ENCODE measurements at places on chromosomes 2 and 18.

GRCh38 chr2:160068906-160069305 is 6.5 kb upstream of the PLA2R1 start:
- no peak for DNase-seq

DNA sequence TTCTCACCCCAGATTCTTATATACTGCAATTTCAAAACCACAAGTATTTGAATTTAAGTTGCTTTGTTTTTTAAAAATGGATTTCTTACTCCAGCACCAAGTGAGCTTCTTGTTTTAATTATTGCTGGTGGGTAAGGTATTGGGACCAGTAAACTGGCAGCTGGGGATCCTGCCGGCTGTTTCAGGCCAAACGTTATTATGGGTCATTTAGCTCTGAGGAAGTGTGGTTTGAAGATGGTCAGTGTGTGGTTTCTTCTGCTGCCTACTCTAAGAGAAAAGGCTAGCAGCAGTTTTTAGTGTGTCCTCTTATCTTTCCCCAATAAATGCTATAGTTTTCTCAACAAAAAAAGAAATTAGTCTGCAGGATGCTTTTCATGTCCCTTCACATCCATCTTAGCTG is 30.6 kb downstream of the CFAP221 start:
- DNase-seq: no peak

DNA sequence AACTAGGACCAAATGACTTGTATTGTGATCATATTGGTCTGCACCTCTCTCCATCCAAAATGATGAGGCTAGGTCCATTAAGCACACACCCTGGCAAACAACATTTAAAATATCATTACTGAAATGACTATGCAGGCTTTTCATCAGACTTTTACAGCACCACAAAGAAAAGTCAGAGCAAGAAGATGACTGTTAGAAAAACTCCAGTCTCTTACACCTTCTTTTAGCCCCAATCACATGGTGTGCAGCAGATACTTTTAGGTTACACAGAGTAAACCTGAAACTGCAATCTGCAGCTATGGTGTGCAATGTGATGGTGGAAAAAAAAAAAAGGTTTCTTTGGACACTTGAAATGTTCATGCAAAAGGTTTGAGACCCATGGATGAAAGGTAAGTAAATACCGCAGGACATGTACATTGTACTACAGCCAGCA is 5.4 kb upstream of the POLI start:
- DNase-seq: no peak

DNA sequence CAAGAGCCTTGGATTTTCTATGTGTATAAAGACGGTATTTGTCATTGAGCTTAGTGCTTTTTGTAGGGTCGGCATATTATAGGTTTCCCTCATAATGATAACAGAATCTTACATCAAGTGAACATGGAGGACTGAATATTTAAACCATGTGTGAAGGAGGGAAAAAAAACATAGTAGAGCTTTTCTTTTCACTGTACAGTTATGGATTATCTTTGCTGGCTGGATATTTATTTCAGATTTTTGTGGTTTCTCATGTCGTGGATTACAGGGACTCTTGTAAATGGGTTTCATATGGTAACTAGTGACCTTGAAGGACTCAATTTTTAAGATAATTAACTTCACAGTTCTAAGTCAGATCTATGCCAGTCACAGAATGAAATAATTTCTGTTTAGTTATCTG is 330.2 kb upstream of the NRP2 start:
- no peak for DNase-seq

DNA sequence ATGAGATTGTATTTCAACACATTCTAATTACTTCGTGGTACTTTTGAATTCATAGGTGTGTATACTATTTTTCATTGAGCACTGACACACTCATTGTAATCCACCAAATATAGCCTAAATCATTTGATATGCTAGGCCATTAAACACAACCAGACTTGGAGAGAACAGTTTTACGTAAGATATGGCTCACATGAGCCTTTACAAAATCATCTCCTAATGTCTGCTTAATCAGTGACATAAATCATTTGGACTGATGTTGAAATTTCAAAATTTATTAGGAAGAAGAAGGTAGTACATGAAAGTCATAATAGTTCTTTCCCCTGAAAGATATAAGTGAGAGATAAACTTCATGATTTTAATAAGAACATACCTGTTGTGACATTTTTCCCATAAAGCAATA is 550.2 kb upstream of the LINC00305 start:
- DNase-seq: no peak

GRCh38 chr2:121576263-121576662 is 45.6 kb downstream of the RNU4ATAC start:
- DNase-seq: no peak

- no peak for DNase-seq
Measured at GRCh38 chr18:498931-499775, 1.3 kb downstream of the COLEC12 start.

DNA sequence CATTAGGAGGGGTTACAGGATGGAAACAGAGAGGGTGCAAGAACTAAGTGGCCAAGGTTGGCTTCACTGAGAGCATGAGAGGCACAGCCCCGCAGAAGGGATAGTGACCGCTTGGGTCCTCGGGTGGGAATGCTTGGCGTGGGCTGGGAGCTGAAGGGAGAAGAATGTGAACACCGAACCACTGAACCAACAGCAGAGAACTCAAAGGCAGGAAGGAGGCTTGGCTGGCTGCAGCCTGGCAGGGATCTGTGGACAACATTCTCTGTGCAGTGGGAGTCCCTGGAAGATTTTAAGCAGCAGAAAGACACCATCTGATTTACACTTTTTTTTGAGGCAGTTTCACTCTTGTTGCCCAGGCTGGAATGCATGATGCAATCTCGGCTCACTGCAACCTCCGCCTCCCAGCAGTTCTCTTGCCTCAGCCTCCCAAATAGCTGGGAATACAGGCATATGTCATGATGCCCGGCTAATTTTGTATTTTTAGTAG is 33.9 kb downstream of the SOWAHC start:
- no peak for DNase-seq

GRCh38 chr2:10906926-10907625 is 4.7 kb upstream of the KCNF1 start:
- no peak for DNase-seq

- DNase-seq: no peak
Measured at GRCh38 chr2:65602603-65603235, 170.3 kb upstream of the SPRED2 start.

- no peak for DNase-seq
Measured at GRCh38 chr2:200301953-200302858, 4.3 kb upstream of the SPATS2L start.

DNA sequence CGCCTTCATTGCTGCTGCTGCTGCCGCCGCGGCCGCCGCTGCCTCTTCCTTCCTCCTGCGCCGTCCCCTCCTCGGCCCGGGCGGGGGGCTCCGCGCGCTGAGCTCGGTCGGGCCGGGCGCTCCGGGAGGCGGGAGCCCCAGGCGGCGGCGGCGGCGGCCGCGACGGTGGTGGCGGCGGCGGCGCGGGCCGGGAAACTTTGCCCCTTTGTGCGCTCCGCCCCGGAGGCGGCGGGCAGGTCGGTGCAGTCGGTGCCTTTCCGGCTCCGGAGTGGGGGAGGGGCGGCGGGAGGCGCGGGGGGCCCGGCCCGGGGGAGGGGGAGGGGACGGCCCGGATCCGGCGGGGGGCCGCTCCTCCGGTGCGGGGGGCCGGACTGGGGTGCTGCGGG is 205 bp downstream of the TET3 start:
- DNase-seq: peak; percentile 47

GRCh38 chr2:122514451-122514996 is 759.1 kb downstream of the TSN start:
- DNase-seq: no peak

GRCh38 chr2:81528852-81529480 is 1224.4 kb upstream of the LRRTM1 start:
- DNase-seq: no peak

DNA sequence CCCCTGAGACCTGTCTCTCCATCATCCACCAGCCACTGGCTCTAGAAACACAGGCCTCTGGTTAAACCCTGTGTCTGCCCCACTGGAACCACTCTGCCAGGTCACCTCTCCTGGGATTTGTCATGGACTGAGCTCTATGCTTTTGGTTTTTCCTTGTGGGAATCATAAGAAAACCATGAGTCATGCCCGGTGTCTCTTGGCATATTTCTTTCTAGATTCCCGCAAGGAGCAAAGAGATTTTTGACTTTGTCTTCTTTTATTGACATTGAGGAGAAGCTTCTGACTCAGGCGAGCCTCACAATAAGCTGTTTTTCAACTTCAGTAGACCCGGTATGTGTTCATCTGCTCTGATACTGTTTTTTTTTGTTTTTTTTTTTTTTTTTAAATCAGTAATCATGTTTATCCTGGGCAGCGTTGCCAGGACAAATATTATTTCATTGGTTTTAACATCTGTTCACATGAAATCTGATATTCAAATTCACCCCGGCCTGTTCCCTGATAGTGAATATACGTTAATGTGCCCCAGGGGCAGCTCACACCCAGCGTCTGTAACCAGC is 207.1 kb downstream of the ACKR3 start:
- no peak for DNase-seq

GRCh38 chr2:182717416-182717815 is 1.4 kb downstream of the DNAJC10 start:
- no peak for DNase-seq

DNA sequence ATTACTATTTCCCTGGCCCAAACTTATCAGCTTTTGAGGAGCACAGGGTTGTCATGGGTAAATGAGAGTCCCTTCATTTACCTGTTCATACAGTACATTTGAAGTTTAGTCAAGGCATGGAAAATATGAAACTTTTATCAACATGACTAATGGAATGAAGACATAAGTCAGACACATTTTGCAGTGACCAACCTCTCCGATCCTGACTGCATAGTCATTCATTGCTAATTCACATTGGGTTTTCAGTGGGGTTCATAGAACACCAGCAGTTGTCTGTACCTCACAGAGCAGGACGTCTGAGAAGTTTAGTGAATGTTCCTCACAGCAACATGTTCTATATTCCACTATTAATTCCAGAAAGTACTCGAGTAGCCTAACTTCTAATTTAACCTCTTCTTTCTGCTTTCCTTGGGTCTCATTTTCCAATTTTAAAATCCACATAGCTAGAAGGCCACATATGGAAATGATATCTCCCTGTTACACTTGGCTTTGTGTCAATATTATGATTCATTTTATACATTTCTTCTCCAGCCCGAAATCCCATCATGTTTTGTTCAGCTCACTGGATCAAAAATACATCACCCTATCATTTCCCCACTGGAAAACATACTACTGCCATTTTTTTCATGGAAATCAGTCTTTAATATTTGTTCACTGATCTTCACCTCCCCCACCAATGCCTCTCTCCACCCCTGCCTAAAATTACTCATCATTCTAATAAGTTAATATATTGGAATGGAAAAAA is 65.9 kb downstream of the CDH20 start:
- DNase-seq: no peak

DNA sequence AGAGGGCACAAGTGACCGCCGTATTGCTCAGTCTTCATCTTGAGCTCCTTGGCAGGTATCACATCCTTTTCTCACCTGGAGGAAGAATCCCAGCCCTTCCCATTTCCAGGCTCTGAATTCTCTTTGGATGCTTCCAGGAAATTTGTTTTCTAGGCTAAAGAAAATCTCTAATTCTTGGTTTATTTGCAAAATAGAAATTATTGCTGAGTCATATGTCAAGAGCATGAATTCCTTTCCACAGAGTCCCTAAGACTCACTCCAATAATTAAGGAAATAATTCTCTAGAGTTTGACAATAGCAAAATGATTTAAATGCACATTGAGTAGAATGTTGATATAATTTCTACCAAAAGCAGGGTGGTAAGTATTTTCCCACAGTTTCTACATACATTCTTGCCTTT is 16.3 kb upstream of the CCDC68 start:
- DNase-seq: no peak

GRCh38 chr2:147182260-147182659 is 662.6 kb upstream of the ACVR2A start:
- DNase-seq: no peak

- no peak for DNase-seq
Measured at GRCh38 chr2:11305338-11305737, 39.1 kb downstream of the ROCK2 start.

DNA sequence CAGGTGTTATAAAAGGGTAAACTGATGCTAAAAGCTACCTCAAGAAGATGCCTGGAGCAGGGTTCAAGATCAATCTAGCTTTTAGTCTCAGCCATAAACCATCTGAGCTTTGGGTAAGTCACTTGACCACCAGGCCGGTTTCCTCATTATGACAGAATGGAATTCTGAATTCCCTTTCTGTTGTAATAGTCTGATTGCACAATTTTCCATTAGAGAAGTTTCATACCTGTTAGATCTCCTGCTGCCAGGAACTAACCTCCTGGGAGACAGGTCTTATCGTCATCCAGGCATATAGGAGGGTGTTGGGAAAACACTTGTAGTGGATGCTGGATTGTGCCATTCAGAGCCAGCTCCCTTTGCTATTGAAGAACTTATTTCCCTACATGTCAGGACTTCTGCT is 272.5 kb downstream of the TDRD15 start:
- no peak for DNase-seq

GRCh38 chr2:37867166-37867565 is 57.9 kb upstream of the RMDN2 start:
- no peak for DNase-seq

DNA sequence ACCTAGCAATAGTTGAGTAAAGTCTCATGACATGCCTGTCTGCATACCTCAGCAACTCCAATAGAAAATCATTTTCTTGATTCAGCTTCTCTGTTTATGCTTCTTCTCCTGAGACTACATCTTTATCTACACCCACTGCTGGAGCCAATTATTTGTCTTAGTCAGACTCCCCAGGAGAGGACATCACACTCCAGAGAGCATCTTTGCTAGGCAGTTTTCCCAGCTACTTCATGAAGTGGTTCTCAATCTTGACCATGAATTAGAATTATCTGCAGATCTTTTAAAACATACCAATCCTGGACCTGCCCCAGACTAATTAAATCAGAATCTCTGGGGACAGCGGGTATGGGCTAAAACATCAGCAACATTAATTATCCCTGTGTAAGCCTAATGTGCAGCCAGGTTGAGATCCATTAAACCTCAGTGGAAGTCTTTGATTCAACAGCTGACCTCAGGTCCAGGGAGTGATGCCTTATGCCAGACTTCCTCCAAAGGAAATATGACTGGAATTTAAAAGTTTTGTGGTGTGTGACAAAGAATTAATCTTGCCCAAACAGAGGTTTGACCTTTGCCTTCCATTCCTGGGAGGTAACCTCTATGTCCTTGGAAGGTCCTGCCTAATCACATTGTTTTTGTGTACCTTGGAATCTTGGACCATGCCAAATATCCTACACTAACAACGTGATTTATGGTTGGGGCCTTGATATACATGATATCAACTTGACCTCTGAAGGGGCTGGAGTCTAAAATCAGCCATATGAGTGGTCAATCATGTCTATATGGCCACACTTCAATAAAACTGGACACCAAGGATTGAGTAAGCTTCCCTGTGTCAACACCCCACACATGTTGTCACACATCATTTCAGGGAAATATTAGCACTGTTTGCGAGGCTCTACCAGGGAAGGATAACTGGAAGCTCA is 99.3 kb upstream of the DNAJC10 start:
- DNase-seq: peak; percentile 7

DNA sequence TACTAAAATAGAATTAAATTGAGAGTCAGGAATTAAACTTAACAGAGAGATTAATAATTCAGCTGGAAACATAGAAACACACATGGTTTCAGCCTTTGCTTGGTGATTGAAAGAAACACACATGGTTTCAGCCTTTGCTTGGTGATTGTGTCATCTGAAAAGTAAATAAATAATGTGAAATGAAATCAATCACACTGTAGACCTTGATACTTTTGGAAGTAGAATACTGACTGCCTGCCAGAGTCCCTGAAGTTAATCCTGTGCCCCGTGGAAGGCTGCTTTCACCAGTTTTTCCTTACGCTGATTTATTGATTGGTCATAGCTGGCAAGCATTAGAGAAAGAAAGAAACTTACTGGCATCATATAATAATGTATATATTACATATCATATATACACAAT is 1252.7 kb upstream of the FAM98A start:
- no peak for DNase-seq

GRCh38 chr2:109331896-109332848 is 203.2 kb downstream of the SH3RF3 start:
- peak; percentile 23 for DNase-seq
